ENCODE measurements at places on chromosomes 7 and 10.

- no peak for DNase-seq
Measured at GRCh38 chr10:20446561-20447193, 450.4 kb downstream of the NEBL start.

DNA sequence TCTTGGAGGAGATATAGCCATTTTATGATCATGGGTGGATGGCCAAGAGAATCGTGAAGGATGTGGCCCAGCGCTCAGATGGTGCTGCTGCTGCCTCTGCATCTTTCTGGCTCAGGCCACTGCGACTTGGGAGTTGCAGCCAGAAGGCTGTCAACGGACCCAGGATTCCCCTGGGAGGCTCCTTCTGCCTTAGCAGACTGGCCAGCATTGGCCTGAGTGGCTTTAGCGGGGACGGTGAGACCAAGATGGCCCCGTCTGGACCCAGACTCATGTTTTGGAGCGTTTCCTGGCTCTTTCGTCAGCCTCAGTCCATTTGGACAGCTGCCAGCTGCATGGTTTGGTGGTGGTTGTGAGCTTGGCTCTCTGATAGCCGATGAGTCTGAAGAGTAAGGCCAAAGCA is 97.2 kb downstream of the GALNT17 start:
- no peak for DNase-seq

DNA sequence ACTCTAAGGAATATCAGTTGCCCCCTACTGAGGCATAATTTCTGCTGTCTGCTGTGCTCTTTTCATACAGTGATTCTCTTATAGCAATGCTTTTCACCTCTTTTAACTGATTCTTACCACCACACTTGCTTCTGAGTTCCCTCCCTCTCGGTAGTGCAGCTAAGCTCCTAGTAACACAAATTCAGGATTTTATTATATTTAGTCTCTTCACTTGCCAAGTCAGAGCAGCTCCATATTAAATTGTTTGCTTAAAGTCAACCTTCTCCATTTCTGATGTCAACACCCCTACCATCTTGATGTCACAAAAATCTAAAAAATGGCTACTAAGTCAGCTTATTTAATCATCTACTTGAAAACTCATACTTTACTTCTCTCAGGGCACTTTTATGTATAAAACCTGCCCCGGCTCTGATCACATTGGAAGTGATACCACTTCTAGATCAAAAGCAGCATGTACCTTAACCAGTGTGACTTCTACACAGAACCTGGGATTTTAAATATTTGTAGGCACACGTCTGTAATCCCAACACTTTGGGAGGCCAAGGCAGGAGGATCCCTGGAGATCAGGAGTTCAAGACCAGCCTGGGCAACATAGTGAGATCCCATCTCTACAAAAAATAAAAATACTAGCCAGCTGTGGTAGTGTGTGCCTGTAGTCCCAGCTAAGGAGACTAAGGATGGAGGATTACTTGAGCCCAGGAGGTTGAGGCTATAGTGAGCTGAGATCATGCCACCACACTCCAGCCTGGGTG is 55.3 kb downstream of the GDI2 start:
- no peak for DNase-seq

DNA sequence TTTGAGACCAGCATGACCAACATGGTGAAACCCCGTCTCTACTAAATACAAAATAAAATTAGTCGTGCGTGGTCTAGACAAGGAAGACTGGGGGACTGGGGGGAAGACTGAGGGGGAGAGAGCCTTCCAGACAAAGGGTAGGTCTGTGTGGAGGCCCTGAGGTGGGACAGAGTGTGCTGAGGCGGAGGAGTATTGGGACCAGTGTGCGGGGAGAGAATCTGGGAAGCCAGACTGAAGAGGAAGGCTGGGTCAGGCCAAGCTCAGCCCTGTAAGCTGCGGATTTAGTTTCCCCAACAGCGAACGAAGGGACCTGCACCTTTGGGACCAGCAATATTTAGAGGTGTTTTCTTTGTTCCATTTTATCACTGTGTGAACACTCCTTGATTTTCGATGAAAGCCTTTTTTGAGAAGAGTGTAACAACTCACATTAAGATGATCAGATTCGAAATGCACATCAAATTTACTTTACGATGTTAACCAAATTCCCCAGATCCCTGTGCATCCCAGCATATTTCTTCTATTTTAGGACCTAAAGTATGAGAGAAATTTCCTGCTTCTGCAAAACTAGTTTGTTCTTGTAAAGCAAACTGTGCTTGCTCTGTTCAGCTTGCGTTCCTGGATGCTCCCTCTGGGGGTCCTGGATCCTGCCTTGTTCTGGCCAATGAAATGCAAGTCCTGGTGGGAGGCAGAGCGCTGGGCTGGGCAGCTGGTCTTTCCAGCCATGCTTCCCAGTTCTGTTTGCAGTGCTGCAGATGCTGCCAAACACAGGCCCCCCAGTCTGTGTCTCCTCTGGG is 39.4 kb downstream of the PLAU start:
- DNase-seq: no peak

DNA sequence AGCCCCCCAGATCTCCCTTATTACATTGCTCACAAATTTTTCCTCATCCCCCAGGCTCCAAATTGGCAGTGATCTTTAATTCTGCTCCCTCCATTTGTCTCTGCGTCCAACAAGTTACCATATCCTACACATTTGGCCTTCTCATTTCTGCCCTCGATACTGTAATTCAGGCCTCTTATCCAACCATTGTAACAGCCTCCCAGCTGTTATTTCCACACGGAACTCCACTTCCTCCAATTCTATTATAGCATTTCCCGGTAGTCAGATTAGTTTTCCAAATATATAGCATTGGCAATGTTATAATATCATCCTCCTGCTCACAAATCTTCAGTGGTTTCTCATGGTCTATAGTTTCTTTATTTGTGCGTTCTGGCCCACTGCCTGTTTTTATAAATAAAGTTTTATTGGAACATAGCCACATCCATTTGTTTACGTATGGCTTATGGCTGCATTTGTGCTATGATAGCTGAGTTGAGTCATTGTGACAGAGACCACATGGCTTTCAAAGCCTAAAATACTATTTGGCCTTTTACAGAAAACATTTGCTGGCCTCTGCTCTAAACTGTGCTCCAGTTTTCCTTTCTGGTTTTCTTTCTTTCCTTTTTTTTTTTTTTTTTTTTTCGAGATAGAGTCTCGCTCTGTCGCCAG is 126.5 kb upstream of the ZNF438 start:
- DNase-seq: no peak
